ENCODE measurements at places on chromosomes 13 and 19. TPM values are rescaled to one million over a fixed set of nuclear protein-coding genes. Genes with fewer than 3 reads are reported as not detected.

ZNF234 gene
- polyA plus RNA-seq: 8.2 TPM

ZNF835 gene
- 5.5 TPM for polyA plus RNA-seq

MEIOSIN gene
- not detected for polyA plus RNA-seq

ZNF155 gene
- polyA plus RNA-seq: 4.2 TPM

ZNF440 gene
- polyA plus RNA-seq: 1.8 TPM

- H3K4me1 ChIP-seq: peaks cover 24% of the 10 kb centered on the region
- H3K36me3 ChIP-seq: no peaks in the 10 kb centered on the region
- no peak for DNase-seq
- peak overlapping the region; percentile 75 for H3K27ac ChIP-seq
- H3K27me3 ChIP-seq: no peaks in the 10 kb centered on the region
Observed at GRCh38 chr19:3573162-3573857, 566 bp downstream of the HMG20B start.

GRCh38 chr13:43484432-43485225 is 302.1 kb downstream of the ENOX1 start:
- H3K27ac ChIP-seq: no peak overlapping the region
- peaks cover 3% of the 10 kb centered on the region for H3K27me3 ChIP-seq
- DNase-seq: no peak

DNA sequence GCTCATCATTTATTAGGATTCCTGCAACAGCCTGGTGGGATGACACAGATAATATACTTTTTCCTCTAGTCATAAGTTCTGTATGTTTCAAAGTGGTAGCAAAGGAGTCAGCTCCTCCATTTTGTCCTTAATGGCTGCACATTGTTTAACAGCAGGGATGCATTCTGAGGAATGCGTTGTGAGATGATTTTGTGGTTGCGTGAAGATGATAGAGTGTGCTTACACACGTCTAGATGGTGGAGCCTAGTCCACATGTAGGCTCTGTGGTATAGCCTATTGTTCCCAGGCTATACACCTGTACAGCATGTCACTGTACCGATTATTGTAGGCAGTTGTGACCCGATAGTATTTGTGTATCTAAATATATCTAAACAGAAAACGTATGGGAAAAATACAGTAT is 4.6 kb downstream of the SMARCA4 start:
- H3K27ac ChIP-seq: no peak overlapping the region
- H3K27me3 ChIP-seq: no peaks in the 10 kb centered on the region

DNA sequence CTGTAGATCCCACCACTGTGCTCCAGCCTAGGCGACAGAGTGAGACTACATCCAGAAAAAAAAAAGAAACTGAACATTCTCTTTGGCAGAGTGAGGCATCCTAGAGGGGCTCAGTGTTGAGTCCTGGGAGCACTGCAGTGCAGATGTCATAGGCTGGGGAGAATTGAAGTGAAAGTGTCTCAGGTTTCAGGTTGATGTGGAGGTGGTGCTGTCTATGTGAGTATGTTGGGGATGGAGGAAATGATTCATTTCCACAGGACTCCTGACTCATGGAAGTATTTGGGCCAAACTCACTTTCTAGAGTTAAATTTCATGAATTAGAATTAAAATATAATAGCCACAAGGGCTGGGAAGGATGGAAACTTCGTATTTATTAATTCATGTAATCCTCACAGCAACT is 134.4 kb upstream of the TSC22D1 start:
- no peaks in the 10 kb centered on the region for H3K36me3 ChIP-seq
- no peak for DNase-seq
- H3K4me3 ChIP-seq: no peak overlapping the region
- H3K27ac ChIP-seq: no peak overlapping the region

DNA sequence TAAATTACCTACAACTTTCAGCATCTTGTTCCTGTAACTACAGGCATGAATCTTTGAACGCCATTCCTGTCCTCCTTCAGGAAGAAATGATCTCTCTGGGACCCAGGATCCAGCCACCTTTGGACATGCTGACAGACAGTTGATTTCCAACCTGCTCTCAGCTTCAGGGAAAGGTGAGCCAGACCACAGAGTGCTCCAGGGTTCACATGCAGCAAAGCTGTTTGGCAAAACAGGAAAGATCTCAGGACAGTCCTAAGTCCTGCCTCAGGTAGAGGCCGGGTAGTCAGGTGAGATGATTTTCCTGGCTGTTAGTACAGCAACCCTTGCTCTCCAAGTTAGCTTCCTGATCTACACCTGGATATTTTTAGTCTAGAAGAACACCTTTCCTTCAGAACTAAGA is 9.1 kb downstream of the SLC15A1 start:
- no peak overlapping the region for H3K4me3 ChIP-seq
- no peak for DNase-seq
- H3K27me3 ChIP-seq: peaks cover 7% of the 10 kb centered on the region
- H3K4me1 ChIP-seq: no peaks in the 10 kb centered on the region

DNA sequence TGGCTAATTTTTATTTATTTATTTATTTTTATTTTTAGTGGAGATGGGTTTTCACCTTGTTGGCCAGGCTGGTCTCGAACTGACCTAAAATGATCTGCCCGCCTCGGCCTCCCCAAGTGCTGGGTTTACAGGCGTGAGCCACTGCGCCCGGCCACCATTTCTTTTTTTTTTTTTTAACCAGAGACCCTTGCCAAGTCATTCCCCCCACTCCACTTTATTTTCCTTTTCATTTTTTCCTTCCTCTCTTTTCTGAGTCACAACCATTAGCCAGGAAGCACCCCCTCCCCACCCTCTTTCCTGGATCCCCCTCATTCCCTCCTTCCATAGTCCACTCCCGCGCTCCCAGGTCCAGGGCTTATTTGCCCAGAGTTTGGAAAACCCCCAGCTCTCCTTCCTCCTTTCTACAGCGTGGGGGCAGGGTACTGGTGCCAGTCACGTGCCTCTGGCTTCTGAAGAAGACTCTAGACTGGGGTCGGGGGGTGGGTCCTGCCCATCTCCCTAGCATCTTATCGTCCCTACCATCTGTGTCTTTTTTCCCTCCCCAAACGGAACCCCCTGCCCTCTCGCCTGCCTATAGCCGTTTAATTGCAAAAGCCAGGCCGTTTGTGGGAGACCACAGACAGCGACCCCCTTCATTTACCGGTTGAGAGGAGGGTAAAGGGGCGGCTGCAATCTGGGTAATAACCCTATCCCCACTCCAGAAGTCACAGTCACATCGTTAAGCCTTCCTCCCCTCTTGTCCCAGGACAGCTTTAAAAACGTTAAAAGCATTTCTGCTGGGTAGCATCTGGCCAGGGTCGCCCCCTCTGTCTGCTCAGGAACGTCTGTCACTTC is 1.1 kb upstream of the CALR start:
- H3K4me1 ChIP-seq: peaks cover 53% of the 10 kb centered on the region
- peaks cover 12% of the 10 kb centered on the region for H3K36me3 ChIP-seq
- no peaks in the 10 kb centered on the region for H3K27me3 ChIP-seq
- peak overlapping the region; percentile 99 for H3K27ac ChIP-seq

GRCh38 chr13:64314331-64314730 is 2898.7 kb upstream of the PCDH20 start:
- H3K27me3 ChIP-seq: no peaks in the 10 kb centered on the region
- no peak overlapping the region for H3K27ac ChIP-seq
- H3K4me1 ChIP-seq: no peaks in the 10 kb centered on the region
- no peak overlapping the region for H3K4me3 ChIP-seq

GRCh38 chr13:80988391-80989151 is 647.6 kb upstream of the SPRY2 start:
- no peak for DNase-seq
- no peak overlapping the region for H3K4me3 ChIP-seq
- no peak overlapping the region for H3K27ac ChIP-seq
- no peaks in the 10 kb centered on the region for H3K27me3 ChIP-seq
- H3K36me3 ChIP-seq: no peaks in the 10 kb centered on the region
- H3K4me1 ChIP-seq: no peaks in the 10 kb centered on the region

DNA sequence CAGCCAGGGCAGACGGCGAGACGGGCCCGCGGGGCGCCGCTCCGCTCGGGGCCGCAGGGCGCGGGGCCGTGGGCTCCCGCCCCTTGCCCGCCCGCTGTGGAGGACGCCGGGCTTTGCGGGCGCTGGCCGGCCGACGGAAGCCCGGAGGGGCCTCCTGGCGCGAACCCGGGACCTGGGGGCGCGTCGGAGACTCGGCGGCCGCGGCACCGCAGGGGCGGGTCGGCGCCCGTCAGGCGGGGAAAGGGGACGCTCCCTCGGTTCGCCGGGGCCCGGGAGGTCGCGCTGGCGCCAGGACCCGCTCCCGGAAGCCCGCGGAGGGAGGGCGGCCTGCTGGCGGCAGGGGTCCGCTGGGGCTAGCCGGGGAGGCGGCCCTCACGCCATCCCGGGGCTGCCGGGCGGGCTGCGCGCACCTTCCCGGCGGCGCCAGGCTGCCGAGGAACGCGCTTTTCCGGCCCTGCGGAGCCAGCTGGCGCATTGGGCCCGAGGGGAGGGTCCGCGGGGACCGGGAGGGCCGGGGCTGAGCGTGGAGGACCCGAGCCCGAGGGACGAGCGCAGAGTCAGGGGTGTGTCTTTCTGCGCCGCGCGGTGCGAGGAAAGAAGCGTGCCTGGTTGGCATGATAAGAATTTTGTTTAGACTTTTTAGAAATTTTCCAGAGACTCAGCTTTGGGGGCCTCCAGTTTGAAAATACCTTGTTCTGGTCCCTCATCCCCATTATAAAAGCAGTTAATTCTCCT is 511 bp downstream of the GARRE1 start:
- no peaks in the 10 kb centered on the region for H3K27me3 ChIP-seq
- peaks cover 53% of the 10 kb centered on the region for H3K4me1 ChIP-seq
- H3K27ac ChIP-seq: peak overlapping the region; percentile 38

GRCh38 chr13:61728471-61728870 is 312.8 kb upstream of the PCDH20 start:
- no peaks in the 10 kb centered on the region for H3K4me1 ChIP-seq
- no peak for DNase-seq
- no peaks in the 10 kb centered on the region for H3K27me3 ChIP-seq
- H3K36me3 ChIP-seq: no peaks in the 10 kb centered on the region
- no peak overlapping the region for H3K27ac ChIP-seq
- H3K4me3 ChIP-seq: no peak overlapping the region

- no peak for DNase-seq
- peaks cover 6% of the 10 kb centered on the region for H3K27me3 ChIP-seq
- no peak overlapping the region for H3K4me3 ChIP-seq
- no peak overlapping the region for H3K27ac ChIP-seq
- H3K36me3 ChIP-seq: no peaks in the 10 kb centered on the region
- no peaks in the 10 kb centered on the region for H3K4me1 ChIP-seq
Observed at GRCh38 chr13:41306271-41307145, 4.6 kb upstream of the NAA16 start.
